ENCODE measurements at places on chromosomes 12 and 14.

GRCh38 chr14:66508846-66509621, 1.1 kb downstream of the GPHN start:
- DNase-seq: peak; percentile 33

DNA sequence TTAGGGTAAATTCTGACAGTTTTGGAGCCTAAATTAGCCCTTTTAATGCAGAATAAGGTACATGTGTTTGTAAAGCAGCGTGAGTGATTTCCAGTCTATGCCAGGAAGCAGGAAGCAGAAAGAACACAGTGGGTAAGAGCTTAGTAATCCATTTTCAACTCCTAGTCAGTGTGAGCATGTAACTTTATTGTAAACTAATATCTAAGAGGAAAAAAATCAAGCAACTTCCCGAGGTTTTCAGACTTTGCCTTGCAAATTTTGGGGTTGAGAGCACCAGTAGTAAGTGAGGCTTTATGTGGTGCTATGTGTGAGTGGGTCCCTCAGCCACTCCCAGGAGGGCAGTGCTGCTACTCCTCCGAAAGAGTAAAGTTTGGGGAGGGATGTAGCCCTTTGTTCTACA, 2.9 kb downstream of the CIPC start:
- no peak for DNase-seq

GRCh38 chr14:50901361-50901760, 29.5 kb downstream of the ABHD12B start:
- DNase-seq: no peak

GRCh38 chr12:32257695-32258496, 141.5 kb upstream of the FGD4 start:
- no peak for DNase-seq

GRCh38 chr14:99524804-99525698, 43.8 kb downstream of the CCNK start:
- DNase-seq: no peak

DNA sequence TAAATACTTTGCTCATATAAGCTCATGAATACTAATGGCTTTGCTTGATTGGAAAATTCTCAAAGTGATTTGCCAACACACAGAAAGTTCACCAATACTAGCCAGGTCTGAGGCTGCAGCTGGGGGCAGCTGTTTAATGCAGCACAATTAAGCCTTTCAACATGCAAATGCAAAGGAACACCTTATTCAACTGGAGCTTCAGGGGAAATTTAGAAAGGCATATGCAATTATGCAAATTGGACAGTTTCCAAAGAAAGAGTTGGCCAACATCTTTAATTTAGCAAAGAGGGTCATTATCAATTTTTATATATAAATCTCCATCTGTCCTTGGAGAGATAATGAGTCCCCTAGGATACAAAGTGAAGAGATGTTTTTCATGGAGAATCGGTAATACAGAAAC, 40.2 kb upstream of the OTOGL start:
- no peak for DNase-seq

GRCh38 chr12:114662512-114663177, 21.3 kb downstream of the TBX3 start:
- DNase-seq: peak; percentile 53

- DNase-seq: no peak
Measured at GRCh38 chr12:20122274-20122673, 246.1 kb upstream of the PDE3A start.

DNA sequence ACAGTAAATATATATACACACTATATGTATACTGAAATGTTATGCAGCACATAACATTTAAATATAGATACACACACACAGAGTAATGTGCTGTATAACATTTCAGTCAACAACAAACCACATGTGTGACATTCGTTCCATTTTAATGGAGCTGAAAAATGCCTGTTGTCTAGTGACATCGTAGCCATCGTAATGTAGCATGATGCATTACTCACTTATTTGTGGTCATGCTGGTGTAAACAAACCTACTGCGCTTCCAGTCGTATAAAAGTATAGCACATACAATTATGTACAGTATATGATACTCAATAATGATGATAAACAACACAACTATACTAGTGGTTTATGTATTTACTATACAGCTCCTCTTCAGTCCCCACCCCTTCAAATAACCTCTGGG, 119.0 kb upstream of the SLC38A4 start:
- no peak for DNase-seq

DNA sequence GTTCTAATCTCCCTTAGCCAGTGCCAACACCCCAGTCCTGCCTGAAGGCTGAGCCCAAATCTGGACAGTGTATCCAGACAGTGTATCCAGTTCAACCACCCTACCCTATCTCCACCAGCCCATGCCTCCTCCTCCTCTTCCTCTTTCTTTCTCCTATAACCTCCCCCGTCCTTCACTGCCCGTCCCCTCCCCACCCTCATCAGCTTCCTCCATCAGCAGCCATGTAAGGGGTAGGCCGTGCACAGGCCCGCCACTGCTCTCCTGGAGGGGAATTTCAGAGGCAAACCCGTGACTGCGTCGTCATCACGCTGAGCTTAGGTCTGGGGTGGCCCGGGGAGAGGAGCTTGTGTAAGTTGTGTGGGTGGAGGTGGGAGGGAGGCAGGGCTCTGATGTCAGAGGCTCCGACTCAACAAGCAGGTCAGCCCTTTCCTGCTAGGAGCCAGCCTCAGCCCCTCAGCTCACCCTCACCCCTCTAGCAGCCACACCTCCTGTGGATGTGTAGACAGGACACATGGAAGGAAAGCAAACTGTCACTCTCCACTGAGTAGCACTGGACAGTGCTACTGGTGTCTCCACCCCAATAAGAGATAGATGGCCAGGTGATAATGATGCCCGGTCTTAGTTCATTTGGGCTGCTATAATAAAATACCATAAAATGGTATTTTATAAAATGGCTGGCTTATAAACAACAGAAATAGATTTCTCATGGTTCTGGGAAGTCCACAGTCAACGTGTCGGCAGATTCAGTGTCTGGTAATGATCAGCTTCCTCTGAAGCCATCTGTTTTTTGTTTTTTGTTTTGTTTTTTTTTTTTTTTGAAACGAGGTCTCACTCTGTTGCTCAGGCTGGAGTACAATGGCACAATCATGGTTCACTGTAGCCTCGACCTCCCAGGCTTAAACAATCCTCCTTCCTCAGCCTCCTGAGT, 50.5 kb downstream of the IRF2BPL start:
- peak; percentile 77 for DNase-seq

- DNase-seq: no peak
Measured at GRCh38 chr12:98422359-98422758, 93.0 kb upstream of the TMPO start.

DNA sequence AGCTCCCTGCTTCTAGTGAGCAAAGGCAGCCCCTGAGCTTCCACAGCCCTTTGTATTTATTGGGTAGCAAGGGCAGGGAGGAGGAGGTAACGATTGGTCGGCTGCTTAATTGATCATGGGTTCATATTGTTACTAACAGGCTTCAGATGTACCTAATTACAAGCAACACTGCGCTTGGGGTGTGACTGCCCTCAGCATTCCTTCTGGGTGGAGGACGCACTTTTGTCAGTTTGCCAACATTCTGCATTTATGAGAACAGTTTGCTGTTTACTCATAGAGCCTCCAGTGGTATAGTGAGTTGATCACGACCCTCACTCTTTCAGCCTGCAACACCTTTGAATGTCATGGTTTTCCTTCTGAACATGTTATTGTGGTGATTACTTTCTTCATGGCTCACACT, 9.6 kb downstream of the TSHR start:
- DNase-seq: no peak

DNA sequence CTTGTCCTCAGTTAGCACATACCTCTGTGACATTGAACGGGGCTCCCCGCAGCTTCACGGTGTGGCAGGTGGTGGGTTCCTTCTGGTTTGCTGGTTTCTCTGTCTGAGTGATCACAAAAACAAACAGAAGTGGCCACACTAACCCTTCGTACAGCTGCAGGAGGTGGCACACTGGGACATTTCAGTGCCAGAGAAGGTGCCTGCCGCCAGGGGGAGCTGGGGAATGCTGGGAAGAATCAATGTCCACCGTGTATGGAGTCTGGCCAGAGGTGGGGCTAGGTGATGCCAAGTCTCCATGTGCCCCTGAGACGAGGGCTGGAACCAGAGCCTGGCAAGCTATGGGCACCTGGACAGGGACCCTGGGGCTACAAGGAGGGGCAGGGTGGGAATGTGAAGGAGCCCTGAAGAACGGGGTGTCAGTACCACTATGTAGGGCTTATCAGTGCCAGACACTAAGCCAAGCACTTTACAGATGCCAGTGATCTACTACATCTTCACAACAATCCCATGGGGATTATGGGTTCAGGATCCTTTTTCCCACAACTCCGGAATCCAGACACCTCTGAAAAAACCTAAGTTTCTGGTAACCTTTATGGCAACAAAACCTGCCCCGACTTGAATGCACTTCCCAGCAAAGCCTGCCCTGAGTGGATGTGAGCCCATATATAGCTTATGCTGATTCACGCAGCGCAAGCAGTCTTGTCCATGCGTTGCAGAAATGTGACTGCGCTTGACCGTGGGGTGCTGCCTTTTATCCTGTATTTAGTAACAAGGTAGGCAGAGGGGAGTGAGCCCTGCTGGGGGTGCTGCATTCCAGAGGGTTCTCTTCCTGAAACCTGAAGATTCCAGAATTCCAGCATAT, 10.8 kb downstream of the RBM19 start:
- DNase-seq: no peak

- DNase-seq: no peak
Measured at GRCh38 chr12:75704664-75705063, 193.3 kb upstream of the KRR1 start.

- DNase-seq: no peak
Measured at GRCh38 chr12:131854861-131855476, 26.8 kb downstream of the MMP17 start.

DNA sequence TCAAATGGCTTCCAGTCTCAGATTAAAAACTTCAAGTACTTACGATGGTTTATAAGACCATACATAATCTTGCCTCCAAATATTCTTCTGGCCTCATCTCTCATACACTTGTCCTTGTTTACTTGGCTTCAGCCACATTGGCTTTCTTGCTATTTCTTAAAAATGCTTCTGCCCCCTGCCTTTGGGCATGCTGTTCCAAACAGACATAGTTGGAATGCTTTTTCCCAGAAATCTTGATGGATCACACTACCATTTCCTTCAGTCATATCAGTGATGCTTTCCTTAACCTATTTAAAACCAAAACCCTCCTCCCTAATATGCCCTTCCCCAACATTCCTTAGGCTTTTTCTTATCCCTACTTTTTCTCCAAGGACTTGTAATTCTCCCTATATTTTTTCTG, 74.4 kb upstream of the PAWR start:
- DNase-seq: no peak

GRCh38 chr12:109264095-109264942, 44.8 kb downstream of the FOXN4 start:
- peak; percentile 20 for DNase-seq

GRCh38 chr12:67807814-67808213, 159.3 kb downstream of the DYRK2 start:
- DNase-seq: no peak

GRCh38 chr12:68530299-68530698, 80.4 kb upstream of the RAP1B start:
- no peak for DNase-seq

- no peak for DNase-seq
Measured at GRCh38 chr14:98937712-98938505, 334.1 kb downstream of the BCL11B start.

DNA sequence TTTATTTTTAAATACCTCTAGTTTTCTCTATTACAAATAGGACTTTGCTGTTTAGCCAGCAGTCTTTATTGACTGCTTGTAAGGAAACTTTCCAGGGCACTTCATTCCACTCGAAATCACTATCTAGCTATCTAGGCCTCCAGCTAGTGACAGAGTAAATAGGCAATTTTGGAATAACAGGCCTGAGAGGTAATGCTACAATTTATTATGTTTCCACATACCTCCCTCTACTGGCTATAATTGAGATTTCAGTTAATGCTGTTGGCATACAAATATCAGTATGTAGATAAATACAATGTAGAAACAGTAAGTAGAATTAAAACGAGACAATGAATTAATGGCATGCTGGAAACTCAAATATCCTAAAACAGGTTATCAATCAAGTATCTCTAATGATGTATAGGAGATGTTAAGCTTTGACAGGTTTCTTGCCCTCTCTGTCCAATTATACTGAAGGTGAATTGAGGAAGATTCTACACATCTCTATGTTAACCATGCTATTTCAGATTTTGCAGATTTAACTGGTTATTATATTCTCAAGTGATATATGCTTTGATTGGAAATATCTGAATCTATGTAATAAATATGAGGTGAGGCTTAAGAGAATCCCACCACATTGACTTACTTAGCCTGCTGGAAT, 7.2 kb downstream of the DTD2 start:
- no peak for DNase-seq

DNA sequence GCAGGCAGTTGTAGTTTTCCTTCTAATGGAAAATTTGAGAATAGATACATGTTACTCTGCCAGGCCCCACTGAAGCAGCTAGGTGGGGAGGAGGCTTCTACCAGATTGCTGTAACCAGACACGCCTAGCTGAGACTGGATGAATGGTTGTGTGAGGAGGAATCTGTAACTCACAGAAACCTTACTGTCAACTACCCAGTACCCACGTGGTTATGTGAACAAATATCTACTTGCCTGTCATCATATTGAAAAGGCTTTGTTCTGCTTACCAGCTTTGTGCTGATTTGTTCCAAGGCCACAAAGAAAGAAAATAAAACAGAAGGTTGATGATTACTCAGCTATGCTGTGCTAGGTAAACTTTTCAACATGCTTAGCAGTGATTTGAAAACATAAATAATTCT, 167.2 kb downstream of the CAPZA3 start:
- DNase-seq: no peak

DNA sequence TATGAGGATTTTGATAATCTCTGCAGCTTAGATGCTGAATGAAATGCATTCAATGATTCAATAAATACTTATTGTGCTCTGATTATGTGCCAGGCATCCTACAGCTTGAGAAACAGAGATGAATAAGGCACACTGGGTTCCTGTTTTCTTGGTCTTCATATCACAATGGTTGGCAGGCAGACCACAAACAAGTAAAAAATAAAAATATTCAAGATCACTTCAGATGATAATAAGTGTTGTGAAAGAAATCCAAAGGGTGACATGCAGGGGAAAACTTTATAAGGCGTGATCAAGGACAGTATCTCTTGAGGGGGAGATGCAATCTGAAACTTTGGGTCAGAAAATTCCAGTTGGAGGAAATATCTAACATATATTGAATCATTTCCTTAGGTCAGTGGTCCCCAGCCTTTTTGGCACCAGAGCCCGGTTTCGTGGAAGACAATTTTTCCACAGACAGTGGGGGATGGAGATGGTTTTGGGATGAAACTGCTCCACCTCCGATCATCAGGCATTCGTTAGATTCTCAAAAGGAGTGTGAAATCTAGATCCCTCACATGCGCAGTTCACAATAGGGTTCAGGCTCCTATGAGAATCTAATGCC, 73.7 kb upstream of the RAP1B start:
- no peak for DNase-seq
